ENCODE measurements at places on chromosomes 5 and 9.

DNA sequence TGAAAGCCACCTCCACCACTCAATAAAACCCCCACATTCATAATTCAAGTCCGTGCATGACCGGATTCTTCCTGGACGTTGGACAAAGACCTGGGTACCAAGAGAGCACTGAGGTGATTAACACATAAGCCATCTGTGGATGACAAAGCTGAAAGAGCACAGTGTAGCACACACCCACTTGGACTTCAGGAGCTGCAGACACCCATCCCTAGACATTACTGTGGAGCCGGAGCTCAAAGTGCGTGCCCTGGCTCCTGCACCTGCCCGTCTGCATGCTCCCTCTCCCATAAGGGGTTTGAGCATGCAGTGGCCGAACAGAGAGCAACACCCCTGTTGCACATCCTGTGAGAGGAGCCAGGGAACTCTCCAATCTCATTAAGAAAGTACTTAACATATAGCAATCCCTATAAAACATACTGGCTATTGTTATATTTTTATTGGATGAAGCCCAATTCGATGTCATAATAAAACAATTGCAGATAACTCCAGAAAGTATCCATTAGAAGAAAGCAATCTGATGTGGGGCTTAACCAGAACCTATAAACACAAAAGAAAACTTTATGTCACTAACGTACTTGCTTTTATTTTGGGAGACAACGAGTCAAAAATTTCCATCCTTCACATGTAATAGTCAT, 1174.2 kb upstream of the C9orf72 start:
- DNase-seq = no peak

- no peak for DNase-seq
Observed at GRCh38 chr9:28444637-28445036, 871.4 kb upstream of the C9orf72 start.

DNA sequence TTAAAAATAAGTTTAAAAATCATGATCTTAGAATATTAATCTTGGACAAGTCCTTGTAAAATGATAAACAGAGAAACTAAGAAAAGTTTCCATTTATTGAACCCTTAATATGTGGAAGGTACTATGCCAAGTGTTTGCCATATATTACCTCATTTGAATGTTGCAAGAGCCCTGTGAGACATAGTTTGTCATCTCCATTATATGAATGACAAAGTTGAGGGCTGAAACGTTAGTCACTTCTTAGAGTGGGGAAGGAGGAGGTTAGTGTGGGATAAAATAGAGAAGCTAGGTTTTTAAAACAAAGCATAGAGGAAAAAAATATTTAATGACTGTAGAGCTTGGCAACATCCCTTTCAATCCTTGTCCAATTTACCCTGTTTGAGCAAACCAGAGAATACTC, 2.0 kb downstream of the TNC start:
- no peak for DNase-seq

GRCh38 chr9:95137587-95138145, 179.8 kb downstream of the FANCC start:
- DNase-seq = no peak

DNA sequence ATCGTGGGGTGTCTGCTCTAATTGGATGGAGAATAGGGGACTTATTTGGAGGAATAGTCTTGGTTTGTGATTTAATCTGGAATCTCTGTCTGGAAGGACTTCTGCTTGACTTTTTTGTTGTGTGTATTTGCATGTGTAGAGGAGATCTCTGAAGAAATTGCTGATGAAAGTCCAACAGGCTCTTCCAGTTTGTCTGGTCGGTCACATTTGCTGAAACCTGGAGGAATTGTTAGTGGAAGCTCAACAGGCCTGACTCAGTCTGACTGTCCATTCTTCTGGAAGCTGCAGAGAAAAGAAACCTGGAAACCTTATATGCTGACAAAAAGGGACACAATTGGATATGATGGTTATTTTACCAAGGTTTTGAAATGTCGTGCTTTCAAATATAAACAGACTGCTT, 33.4 kb upstream of the TENT2 start:
- no peak for DNase-seq

GRCh38 chr9:112586599-112587155, 100.0 kb downstream of the KIAA1958 start:
- DNase-seq = no peak

DNA sequence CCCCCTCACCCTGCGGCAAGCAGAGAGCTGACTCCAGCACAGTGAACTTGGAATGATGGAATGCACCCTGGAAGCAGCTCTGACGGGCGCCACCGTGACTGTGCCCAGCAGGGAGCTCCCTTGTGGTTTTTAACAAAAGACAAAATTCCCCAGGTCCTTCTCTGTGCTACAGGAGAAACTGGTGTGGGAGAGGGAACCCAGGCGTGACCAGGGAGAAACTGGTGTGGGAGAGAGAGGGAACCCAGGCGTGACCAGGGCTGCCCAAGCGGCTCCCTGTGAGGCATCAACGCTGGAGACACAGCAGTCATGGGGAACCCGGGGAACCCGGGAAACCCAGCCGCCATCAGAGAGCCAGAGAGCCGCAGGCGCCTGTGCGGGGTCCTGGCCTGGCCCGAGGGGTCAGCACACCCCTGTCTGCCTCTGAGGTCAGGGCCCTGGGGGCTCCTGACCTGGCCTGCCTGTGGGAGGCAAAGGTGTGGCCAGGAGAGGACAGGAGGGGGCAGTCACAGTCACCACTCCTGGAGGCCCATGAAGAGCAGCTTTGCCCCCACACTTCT, 3.1 kb upstream of the AHRR start:
- DNase-seq = no peak

DNA sequence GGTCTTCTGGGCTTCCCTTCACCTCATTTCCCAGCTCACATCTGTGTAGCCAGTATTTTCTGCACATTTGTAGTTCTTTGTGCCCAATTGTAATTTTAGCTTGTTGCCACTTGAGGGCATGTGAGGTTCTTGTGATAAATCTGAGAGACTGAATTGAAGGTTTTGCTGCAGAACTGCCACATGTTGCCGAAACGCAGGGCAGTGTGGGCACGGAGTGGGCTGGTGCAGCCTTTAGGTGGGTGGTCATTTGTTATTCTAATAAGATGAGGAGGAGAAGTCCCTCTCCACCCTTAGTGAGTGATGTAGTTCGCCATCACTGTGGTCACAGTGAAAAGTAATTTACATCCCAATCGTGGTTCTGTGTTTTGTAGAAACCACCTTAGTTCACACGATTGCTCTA, 21.2 kb downstream of the OTULIN start:
- DNase-seq = peak; percentile 23

DNA sequence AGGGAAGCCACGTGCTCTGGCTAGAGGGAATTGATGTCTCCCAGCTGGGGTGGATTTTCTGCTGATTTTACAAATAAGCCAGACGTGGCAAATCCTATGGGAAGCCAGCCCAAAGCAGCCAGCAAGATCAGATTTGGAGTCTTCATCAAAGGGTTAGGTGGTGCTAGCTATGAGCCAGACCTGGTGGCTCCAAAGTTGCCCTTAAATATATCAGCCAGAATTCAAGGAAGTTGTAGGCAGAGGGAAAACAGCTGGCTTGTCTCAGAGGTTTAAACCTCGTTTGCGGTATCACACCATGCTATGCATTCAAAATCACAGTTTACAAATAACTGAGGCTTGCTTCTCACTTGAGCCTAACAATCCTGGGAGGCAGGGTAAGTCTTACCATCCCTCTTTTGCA, 313.2 kb downstream of the MLLT3 start:
- no peak for DNase-seq

GRCh38 chr9:136010615-136011361, 49.6 kb upstream of the UBAC1 start:
- no peak for DNase-seq

GRCh38 chr9:121778252-121779225, 127.1 kb downstream of the DAB2IP start:
- no peak for DNase-seq

GRCh38 chr9:126461608-126462007, 135.0 kb downstream of the MVB12B start:
- no peak for DNase-seq

- DNase-seq = no peak
Observed at GRCh38 chr5:174386306-174386705, 338.1 kb upstream of the MSX2 start.

GRCh38 chr9:108727580-108728111, 128.1 kb downstream of the ACTL7B start:
- no peak for DNase-seq

DNA sequence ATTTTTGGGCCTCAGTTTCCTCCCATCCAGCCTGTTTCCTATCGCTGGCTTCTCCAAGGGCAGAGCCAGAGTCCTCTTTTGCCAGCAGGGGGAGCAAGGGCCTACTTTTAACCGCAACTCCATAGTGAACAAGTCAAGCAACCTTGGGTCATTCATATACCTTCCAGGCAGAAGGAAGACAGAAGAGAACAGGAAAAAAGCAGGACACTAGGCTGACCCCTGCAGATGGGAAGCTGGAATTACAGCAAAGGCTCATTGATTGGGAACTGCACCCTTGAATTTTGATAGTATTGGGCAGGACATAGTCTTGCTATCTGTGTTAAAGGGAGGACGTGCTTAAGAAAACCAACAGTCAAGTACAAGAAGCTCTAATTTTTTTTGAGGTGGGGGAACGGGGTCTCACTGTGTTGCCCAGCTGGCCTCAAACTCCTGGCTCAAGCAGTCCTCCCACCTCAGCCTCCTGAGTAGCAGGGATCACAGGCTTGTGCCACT, 30.1 kb downstream of the QRFP start:
- peak; percentile 42 for DNase-seq

DNA sequence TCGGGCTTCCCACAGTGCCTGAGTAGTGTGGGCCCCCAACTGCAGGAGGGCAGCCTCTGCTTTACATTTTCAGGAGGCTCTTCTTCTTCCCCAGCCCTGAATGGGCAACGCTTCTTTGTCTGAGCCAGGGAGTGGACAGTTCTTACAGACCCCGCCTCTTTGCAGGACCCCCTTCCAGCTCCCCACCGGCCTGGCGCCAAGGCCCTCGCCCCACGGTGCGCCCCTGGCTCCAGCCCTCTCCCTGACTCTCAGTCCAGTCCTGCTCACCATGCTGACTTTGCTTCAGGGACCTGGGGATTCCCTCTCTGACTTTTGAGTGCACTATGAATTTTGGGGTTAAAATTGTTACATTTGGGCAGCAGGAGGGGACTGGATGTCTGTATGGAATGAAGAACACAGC, 123.8 kb downstream of the HSD17B3 start:
- no peak for DNase-seq

DNA sequence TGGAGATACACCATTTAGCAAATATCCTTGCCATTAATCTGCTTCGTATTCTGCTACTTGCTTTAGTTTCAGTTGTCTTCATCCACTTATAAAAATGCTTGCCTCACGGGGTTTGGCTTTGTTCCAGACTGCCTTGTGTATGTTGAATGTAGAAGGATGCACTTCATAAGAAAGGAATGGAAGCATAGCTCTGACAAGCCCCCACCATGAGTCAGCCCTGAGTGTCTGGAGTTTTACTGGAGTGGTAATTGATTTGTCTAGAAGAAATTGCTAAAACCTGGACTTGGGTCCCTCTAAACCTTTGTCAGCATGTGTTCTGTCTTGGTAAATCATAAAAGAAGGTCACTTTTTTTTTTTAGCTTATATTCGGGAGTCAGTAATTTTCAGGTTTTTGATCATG, 4.6 kb downstream of the TEX48 start:
- DNase-seq = no peak

GRCh38 chr9:127529671-127530070, 78.4 kb downstream of the LRSAM1 start:
- no peak for DNase-seq

GRCh38 chr5:31993165-31993961, 180.8 kb downstream of the GOLPH3 start:
- no peak for DNase-seq

DNA sequence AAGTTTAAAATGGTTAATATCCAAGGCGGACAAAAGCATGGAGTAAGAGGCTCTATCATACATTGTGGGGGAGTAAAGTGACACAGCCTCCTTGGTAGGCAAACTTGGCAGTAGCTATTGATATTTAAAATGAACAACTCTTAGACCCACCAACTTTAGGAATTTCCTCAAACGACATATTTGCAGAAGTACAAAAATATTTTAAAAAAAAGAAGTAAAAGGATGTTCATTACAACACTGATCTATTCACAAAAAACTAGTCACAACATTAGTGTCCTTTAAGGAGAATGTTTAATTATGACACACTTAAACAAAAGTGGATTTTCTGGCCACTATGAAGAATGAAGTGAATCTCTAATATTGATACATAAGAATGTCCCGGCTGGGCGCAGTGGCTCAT, 1.7 kb downstream of the ALG2 start:
- no peak for DNase-seq

- no peak for DNase-seq
Observed at GRCh38 chr9:1102642-1102970, 52.4 kb downstream of the DMRT2 start.

DNA sequence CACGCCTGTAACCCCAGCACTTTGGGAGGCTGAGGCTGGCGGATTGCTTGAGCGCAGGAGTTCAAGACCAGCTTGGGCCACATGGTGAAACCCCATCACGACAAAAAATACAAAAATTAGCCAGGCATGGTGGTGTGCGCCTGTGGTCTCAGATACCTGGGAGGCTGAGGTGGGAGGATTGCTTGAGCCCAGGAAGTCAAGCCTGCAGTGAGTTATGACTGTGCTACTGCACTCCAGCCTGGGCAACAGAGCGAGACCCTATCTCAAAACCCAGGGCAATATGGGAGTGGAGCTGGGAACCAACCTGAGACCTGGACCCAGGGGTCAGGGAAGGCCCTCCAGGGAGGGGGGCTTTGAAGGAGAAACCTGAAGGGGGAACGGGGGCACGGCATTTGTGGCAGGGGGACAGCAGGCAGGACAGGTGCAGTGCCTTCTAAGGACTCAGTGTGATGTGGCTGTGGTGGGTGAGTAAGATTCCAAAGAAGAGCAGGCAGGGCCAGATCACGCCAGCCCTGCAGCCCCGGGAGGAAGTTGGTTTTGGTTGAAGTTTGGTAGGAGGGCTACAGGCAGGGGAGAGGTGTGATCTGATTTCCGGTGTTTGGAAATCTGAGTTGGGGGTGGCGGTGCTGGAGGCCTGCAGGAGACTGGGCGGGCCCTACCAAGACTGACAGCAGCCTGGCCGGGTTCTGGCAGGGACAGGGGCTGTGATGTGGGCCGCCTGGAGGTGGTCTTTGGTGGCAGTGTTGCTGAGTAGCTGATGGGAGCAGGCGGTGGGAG, 46.2 kb downstream of the NTNG2 start:
- no peak for DNase-seq

DNA sequence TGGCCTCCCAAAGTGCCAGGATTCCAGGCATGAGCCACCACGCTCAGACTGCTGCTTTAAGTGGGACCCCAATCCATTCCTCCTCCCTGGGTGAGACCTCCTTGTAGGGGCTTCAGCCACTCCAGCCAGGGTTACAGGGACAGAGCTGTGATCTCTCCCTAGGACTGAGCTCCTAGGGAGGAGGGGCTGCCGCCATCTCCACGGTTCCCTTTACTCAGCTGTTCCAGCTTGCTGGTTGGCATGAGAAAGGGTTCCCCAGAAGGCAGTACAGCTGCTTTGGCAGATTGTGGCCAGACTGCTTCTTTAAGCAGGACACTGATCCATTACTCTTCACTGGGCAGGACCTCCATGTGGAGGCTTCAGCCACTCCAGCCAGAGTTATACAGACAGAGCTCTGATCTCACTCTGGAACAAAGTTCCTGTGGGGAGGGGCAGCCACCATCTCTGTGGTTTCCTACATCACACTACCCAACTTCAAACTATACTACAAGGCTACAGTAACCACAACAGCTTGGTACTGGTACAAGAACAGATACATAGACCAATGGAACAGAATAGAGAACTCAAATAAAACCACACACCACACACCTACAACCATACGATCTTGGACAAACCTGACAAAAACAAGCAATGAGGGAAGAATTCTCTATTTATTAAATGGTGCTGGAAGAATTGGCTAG, 7.2 kb downstream of the INSL6 start:
- DNase-seq = no peak

All from activated gamma-delta T cell treated with Interleukin-2 at 50 U/mL for 16 hours (primary cell).